MG63 (cell line): ENCODE measurements at places on chromosomes 7 and 10. TPM values are rescaled to one million over a fixed set of nuclear protein-coding genes. Genes with fewer than 3 reads are reported as not detected.

The DYDC2 gene
- total RNA-seq = not detected in 2 replicates

- no peak for DNase-seq
These were observed 288.7 kb upstream of the IGFBP3 start for GRCh38 chr7:46209611-46210388.

- no peak for DNase-seq
These were observed 123.3 kb upstream of the CDK1 start for GRCh38 chr10:60654813-60655464.

DNA sequence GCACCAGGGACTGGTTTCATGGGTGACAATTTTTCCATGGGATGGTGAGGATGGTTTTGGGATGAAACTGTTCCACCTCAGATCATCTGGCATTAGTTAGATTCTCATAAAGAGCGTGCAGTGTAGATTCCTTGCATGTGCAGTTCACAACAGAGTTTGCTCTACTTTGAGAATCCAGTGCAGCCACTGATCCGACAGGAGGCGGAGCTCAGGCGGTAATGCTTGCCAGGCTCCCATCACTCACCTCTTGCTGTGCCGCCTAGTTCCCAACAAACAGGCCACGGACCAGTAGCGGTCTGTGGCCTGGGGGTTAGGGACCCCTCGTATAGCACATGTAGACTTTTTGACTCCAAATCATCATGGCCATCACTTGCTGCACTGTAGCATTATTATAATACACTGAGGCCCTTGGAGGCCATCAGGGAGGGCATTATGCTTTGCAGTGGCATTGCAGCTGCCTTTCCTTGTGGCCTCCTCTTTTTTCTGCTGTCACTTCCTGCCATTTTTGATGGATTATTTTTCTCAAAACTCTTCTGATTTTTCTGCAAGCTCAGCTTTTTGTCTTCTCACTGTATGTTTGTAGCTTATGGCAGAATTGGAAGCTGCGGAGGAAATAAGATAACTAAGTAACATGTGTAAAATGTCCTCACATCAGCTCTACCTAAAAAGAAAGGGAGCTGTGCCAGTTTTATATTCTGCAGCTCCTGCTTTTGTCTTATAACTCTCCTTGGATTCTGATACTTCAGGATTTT, 18.5 kb downstream of the CSGALNACT2 start:
- DNase-seq = no peak

DNA sequence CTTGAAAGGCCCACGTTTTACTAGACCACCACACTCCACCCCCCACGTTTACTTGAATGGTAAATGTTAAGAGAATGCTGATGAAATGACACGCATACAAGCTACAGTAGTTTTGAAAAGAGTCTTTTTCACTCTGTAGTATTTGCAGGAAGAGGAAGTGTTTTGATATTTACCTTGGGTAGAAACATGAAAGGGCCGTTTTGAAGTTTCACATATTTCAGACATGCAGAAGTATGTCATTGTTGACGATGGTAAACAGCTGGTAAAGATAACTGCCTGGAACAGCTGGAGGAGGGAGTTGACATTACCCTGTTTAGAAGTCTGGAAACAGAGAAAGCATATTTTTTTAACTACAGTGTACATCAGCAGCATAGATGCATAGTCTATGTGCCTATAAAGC, 160.7 kb downstream of the NXPH1 start:
- no peak for DNase-seq

GRCh38 chr10:29636178-29636577, 1.4 kb upstream of the SVIL start:
- DNase-seq = no peak

GRCh38 chr7:128878226-128879105, 15.8 kb downstream of the ATP6V1F start:
- DNase-seq = no peak

The TES gene
- 39.1 and 97.0 TPM in 2 replicates for total RNA-seq

The GIMAP1 gene
- not detected in 2 replicates for total RNA-seq

DNA sequence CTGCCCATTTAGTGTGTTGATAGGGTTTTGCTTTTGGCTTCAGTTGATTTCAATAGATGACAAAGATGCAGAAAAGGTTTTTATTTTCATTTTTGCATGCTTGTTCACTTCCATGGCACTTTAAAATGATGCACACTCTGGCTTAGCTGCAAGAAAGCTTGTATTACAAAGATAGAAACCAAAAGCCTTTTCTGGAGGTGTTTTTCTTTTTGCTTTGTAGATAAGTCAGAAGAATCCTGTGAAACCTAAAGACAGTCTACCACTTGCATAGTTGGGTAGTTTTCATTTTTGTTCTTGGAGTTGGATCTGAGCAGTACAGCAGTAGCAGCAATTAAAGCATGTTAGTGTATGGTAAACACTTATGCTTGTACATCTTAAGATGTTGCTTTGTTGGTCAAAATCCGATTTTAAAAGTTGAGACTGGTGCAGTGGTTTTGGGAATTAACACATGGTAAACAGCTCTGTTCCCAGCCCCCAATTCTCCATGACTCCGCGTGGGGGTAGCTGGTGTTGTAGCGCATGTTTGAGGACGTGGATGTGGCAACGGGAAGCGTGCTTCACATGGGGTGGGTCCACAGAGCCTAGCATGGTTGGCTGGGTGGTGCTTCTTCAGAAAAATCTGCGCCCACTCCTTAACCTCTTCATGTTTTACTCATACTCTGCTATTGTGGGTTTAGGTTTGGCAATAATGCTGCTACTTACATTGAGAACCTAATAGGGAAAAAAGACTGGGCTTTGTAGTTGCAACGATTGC, 19.8 kb downstream of the CCNY start:
- DNase-seq = no peak

The TMEM26 gene
- 0.25 TPM in 1 of 2 replicates, not detected in the other for total RNA-seq

The NXPH1 gene
- not detected in 2 replicates for total RNA-seq

- no peak for DNase-seq
These were observed 43.0 kb downstream of the GNA12 start for GRCh38 chr7:2800931-2801688.

- DNase-seq = no peak
These were observed 76.5 kb upstream of the PPP1R3C start for GRCh38 chr10:91709394-91709798.

DNA sequence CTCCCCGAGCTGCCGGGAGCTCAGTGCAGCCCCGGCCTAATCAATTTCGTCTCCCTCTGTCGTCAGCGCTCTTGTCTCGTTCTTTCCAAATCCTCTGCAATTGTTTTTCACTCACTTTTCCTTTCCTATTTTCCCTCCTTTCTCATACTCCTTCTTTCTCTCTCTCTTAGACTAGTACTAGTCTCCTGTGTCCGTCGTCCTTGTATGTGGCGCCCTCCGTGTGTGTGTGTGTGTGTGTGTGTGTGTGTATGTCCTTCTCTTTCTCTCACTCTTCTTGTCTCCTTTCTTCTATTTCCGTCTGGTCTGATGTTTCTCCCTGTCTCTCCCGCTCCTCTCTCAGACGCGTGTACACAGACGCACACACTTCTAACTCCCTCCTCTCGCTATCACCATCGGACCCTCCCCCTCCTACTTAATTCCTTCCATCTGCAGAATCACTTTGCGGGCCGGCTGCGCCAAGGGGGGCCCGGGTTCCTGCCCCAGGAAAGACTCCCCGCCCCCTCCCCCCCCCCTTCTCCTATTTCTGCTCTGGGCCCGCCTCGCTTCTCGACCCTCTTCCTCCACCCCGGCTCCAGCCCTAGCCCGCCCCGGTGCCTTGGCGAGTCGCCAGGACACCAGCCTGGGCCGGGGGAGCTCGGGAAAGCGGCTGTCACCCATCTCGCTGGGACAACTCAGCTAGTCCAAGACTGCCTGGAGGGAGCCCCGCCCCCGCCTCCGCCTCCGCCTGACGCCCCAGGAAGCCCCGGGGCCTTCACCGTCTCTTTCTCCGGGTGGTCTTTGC, 743 bp upstream of the ZCCHC24 start:
- no peak for DNase-seq

- no peak for DNase-seq
These were observed 33.1 kb upstream of the ADD3 start for GRCh38 chr10:109974504-109975191.

The DBF4 gene
- 20.5 and 20.9 TPM in 2 replicates for total RNA-seq
